GM23248 (cell line): ENCODE measurements at places on chromosomes 7 and 10. TPM values are rescaled to one million over a fixed set of nuclear protein-coding genes. Genes with fewer than 3 reads are reported as not detected.

Gene ZFAND2A
- polyA plus RNA-seq, result 49.9 and 52.4 TPM in 2 replicates

Gene POLR2J3
- 61.2 and 69.8 TPM in 2 replicates for polyA plus RNA-seq

Gene EN2
- not detected in 2 replicates for polyA plus RNA-seq

Gene NUDCD3
- 79.1 and 82.4 TPM in 2 replicates for polyA plus RNA-seq

Gene DYNC1I1
- polyA plus RNA-seq, result 0.53 and 0.84 TPM in 2 replicates

Gene PLXNA4
- polyA plus RNA-seq, result 0.01 TPM in 1 of 2 replicates, not detected in the other

Gene WEE2
- polyA plus RNA-seq, result not detected in 2 replicates

Gene TRIM50
- not detected in 2 replicates for polyA plus RNA-seq
